ENCODE measurements at places on chromosomes 16 and 17. TPM values are rescaled to one million over a fixed set of nuclear protein-coding genes. Genes with fewer than 3 reads are reported as not detected.
A peak's percentile ranks its signal among the peaks of the same experiment; 100 is the strongest.

LPCAT2 gene
- 20.6 TPM for total RNA-seq

PTGES3L gene
- 0.85 TPM for total RNA-seq

DNA sequence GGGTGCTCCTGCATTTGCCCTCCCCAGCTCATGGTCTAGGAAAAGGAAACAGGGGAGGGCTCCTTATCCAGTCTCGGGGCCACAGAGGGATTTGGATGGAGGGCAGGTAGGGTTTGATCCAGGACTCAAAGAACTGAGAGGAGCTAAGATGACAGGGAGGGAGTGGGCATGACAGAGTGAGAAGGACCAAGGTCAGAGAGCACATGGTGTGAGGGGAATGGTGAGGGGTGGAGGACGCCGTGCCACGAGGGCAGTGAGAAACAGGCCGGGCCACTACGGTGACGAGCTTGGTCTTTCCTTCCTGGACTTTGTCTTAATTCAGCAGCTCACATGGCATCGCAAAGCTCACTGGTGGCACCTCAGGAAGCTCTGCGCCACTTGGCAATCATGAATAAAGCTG, 35.2 kb downstream of the IRF8 start:
- no peak for DNase-seq
- no peak overlapping the region for H3K27ac ChIP-seq
- H3K4me1 ChIP-seq = no peaks in the 10 kb centered on the region
- no peak overlapping the region for H3K4me3 ChIP-seq

DNA sequence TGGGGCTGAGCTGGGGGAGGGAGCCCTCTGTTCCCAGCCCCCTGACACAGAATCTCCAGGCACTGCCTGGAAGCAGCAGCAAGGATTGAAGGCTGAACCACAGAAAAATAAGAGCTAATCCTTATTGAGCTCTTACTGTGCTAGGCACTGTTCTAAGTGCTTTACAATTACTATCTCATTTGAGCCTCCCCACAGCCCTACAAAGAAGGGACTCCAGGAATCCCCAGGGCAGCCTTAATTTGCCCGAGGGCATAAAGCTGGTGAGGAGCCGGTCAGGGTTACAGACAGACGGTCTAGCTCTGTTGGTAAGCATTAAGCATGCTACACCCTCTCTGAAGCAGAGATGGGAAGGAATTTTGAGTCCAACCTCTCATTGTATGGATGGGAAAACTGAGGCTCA, 7.0 kb downstream of the SAMD14 start:
- no peaks in the 10 kb centered on the region for H3K27me3 ChIP-seq
- H3K27ac ChIP-seq = no peak overlapping the region
- no peaks in the 10 kb centered on the region for H3K36me3 ChIP-seq
- H3K4me3 ChIP-seq = no peak overlapping the region
- no peak for DNase-seq

- no peak overlapping the region for H3K4me3 ChIP-seq
- no peak overlapping the region for H3K27ac ChIP-seq
- no peaks in the 10 kb centered on the region for H3K27me3 ChIP-seq
- no peaks in the 10 kb centered on the region for H3K4me1 ChIP-seq
- peaks cover 2% of the 10 kb centered on the region for H3K36me3 ChIP-seq
- DNase-seq = no peak
Observed at GRCh38 chr17:62611728-62612127, 15.7 kb upstream of the MRC2 start.

DNA sequence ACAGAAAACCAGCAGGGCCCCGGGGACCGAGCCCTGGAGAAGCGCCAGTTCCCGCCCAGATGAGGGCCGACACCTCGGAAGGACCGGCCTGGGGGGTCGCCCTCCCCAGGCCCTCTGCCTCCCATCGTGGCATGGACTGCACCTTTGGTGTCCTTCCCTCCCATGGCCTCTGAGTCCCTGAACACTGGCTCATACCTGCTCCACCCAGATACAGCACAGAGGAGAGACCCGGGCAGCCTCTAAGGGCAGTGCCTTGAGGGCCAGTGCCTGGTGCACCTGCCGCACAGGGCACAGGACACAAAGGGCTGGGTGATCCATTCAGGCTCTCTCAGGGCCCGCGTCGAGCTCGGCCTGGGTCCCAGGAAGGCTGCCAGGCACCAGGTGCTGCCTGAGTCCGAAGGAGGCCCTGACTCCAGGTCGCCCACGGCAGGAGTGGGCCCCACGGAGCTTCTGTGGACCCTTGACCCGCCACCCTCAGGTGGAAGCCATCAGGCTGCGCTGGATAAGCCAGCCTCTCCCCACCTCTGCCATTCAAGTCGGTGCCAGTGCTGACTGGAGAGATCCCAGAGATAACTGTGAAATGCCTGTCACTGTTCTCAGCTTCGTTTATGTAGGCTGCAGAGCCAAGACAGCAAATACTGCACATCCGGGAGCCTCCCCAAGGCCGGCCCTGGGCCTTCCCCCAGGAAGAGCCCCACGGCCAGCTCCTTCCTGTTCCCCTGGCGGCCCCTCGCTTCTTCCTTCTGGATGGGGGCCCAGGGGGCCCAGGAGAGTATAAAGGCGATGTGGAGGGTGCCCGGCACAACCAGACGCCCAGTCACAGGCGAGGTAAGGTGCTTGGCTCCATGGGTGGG, at the start of gene ZG16B:
TSS of gene ZG16B (plus strand) at position 803 of the 854 bp plus-strand sequence. CDS start 139 bp downstream, outside the sequence.
- H3K4me3 ChIP-seq = no peak within 1 kb of the TSS
- H3K4me1 ChIP-seq = no peaks in the 10 kb centered on the region
- no peak within 1 kb of the TSS for H3K27ac ChIP-seq
- no peaks in the 10 kb centered on the region for H3K36me3 ChIP-seq
- no peak for DNase-seq

DRC3 gene
- total RNA-seq = 17.3 TPM

- H3K4me1 ChIP-seq = no peaks in the 10 kb centered on the region
- no peak overlapping the region for H3K4me3 ChIP-seq
- DNase-seq = no peak
- H3K27me3 ChIP-seq = no peaks in the 10 kb centered on the region
- H3K27ac ChIP-seq = no peak overlapping the region
- H3K36me3 ChIP-seq = no peaks in the 10 kb centered on the region
Observed at GRCh38 chr16:83508295-83508694, 299.5 kb upstream of the HSBP1 start.

KRT24 gene
- 0.31 TPM for total RNA-seq

DNA sequence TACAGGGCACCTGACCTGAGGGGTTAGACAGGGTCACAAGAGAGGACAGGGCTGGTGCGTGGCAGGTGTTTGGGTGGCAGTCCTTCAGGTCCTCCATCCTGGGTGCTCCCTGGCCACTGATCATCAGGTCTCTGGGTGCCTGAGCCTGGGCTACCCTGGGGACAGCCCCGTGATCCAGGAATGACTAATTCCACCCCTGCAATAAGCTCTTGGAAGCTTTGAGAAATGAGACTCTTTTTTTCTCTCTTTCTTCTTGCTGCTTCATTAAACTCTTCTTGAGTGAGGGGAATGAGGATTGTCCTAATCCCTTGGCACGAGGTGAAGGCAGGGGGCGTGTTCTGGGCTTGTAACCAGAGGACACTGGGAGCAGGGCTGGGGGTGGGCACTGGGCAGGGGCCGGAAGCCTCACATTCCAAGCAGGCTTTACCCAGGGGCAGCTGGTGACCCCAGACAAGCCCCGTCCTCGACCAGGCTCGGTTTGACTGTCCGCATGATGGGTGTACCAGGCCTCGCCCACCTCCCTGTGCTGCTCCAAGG, 21.4 kb upstream of the SPNS2 start:
- peaks cover 16% of the 10 kb centered on the region for H3K4me1 ChIP-seq
- H3K27me3 ChIP-seq = no peaks in the 10 kb centered on the region
- peak; percentile 78 for DNase-seq
- H3K36me3 ChIP-seq = no peaks in the 10 kb centered on the region

Measured in kidney (tissue), 22 donors.